ENCODE measurements at places on chromosomes 5 and 9. TPM values are rescaled to one million over a fixed set of nuclear protein-coding genes. Genes with fewer than 3 reads are reported as not detected.

EDIL3 gene
- under 0.01 TPM for total RNA-seq

RORB gene
- total RNA-seq, result not detected

SPAAR gene
- total RNA-seq, result not detected

PTTG1 gene
- 205 TPM for total RNA-seq

TNFAIP8 gene
- total RNA-seq, result 45.5 TPM

CMYA5 gene
- total RNA-seq, result not detected

TLX3 gene
- total RNA-seq, result not detected

FABP6 gene
- total RNA-seq, result 0.31 TPM

LVRN gene
- total RNA-seq, result not detected

HAND1 gene
- not detected for total RNA-seq

PTGER4 gene
- 14.1 TPM for total RNA-seq

CDX1 gene
- total RNA-seq, result not detected

PCDHB3 gene
- total RNA-seq, result under 0.01 TPM

TMEM174 gene
- total RNA-seq, result not detected

IRX4 gene
- 54.4 TPM for total RNA-seq

CD180 gene
- not detected for total RNA-seq

CCDC183 gene
- total RNA-seq, result not detected

WNT8A gene
- not detected for total RNA-seq

MLANA gene
- not detected for total RNA-seq

IL5 gene
- not detected for total RNA-seq

ARAP3 gene
- total RNA-seq, result 2.6 TPM

PCDHGB1 gene
- 0.23 TPM for total RNA-seq

THOC3 gene
- 189 TPM for total RNA-seq

EIF4E1B gene
- not detected for total RNA-seq

PRLR gene
- not detected for total RNA-seq

ZNG1A gene
- 18.9 TPM for total RNA-seq

C6 gene
- not detected for total RNA-seq

ANAPC2 gene
- 8.4 TPM for total RNA-seq

HACD4 gene
- 4.7 TPM for total RNA-seq

PCDHA9 gene
- not detected for total RNA-seq

PTGES gene
- 6.2 TPM for total RNA-seq

CEL gene
- total RNA-seq, result 0.08 TPM

KLHL3 gene
- 0.68 TPM for total RNA-seq

ANXA2R gene
- 0.15 TPM for total RNA-seq

SPATA6L gene
- total RNA-seq, result 1.6 TPM

SUSD1 gene
- 5.1 TPM for total RNA-seq

ADGRD2 gene
- not detected for total RNA-seq

IRX1 gene
- total RNA-seq, result 41.2 TPM

PROB1 gene
- 0.78 TPM for total RNA-seq

MACIR gene
- total RNA-seq, result 9.6 TPM

SLC4A9 gene
- total RNA-seq, result not detected

UNC5A gene
- 0.08 TPM for total RNA-seq

PKN3 gene
- 7.6 TPM for total RNA-seq

CCDC192 gene
- not detected for total RNA-seq

DDX31 gene
- 14.6 TPM for total RNA-seq

CARD6 gene
- 2.7 TPM for total RNA-seq

DNAH5 gene
- total RNA-seq, result 0.23 TPM

ARL14EPL gene
- not detected for total RNA-seq

ADAMTS6 gene
- 22.0 TPM for total RNA-seq

ABL1 gene
- 28.6 TPM for total RNA-seq

C8G gene
- total RNA-seq, result not detected

ISCA1 gene
- total RNA-seq, result 22.8 TPM

All from hair follicular keratinocyte (primary cell).